Esophagus muscularis mucosa (tissue), 4 donors: ENCODE measurements at places on chromosomes 2 and 18. TPM values are rescaled to one million over a fixed set of nuclear protein-coding genes. Genes with fewer than 3 reads are reported as not detected.

DPP4 gene
- total RNA-seq = 4.1 TPM

XDH gene
- not detected for total RNA-seq

CIDEA gene
- total RNA-seq = not detected

TMEM200C gene
- 0.39 TPM for total RNA-seq

SLC9A4 gene
- not detected for total RNA-seq

ACTG2 gene
- total RNA-seq = 4,198 TPM

HTR2B gene
- total RNA-seq = 12.9 TPM

CRYGC gene
- total RNA-seq = not detected

C1QL2 gene
- total RNA-seq = not detected
